ENCODE measurements at places on chromosomes 11 and 22. TPM values are rescaled to one million over a fixed set of nuclear protein-coding genes. Genes with fewer than 3 reads are reported as not detected.

- no peak overlapping the region for H3K27ac ChIP-seq
- H3K36me3 ChIP-seq = no peaks in the 10 kb centered on the region
- no peak overlapping the region for H3K4me3 ChIP-seq
- peaks cover 15% of the 10 kb centered on the region for H3K4me1 ChIP-seq
- no peaks in the 10 kb centered on the region for H3K27me3 ChIP-seq
Measured at GRCh38 chr11:6438979-6439571, 1.7 kb downstream of the HPX start.

The HEPN1 gene
- total RNA-seq = not detected

The LMO2 gene
- total RNA-seq = 28.6 TPM

The SCUBE2 gene
- 0.21 TPM for total RNA-seq

Data from cardiac muscle cell (in vitro differentiated cells and primary cell).